ENCODE measurements at places on chromosomes 12 and 14.

DNA sequence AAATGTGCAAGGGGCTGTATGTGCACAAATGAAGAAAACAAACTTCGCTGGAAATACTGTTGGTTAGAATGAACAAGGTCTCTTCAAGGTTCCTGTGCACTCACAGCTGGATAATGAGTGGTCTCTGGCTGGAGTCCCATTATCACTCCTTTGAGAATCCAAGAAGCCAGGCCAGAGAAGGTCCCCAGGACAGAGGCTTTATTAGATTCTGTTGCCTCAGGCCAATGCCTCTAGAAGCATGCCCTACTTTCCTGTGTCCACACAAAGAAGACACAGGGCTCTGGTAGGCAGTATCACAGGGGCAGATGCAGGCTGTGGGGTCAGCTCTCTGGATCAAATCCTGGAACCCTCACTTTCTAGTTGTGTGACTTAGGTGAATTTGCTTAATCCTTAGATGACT lies 384.7 kb downstream of the GRIN2B start:
- no peak for DNase-seq

DNA sequence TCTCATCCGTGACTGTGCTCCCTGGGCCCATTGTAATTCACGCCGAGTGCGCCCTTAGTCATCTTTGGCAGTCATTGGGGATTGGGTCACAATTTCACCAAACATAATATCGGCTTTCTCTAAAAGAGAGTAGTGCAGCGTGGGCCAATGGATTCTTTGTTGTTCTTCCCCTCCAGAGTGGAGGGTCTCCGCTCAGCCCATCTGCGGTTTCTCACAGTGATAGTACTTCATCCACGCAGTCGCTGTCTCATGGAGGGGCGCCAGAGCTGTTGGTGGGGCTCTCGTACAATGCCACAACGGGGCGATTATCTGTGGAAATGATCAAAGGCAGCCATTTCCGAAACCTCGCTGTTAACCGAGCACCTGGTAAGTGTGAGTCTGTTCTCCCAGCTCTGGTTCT lies 321.8 kb downstream of the SNAPC1 start:
- DNase-seq = no peak

DNA sequence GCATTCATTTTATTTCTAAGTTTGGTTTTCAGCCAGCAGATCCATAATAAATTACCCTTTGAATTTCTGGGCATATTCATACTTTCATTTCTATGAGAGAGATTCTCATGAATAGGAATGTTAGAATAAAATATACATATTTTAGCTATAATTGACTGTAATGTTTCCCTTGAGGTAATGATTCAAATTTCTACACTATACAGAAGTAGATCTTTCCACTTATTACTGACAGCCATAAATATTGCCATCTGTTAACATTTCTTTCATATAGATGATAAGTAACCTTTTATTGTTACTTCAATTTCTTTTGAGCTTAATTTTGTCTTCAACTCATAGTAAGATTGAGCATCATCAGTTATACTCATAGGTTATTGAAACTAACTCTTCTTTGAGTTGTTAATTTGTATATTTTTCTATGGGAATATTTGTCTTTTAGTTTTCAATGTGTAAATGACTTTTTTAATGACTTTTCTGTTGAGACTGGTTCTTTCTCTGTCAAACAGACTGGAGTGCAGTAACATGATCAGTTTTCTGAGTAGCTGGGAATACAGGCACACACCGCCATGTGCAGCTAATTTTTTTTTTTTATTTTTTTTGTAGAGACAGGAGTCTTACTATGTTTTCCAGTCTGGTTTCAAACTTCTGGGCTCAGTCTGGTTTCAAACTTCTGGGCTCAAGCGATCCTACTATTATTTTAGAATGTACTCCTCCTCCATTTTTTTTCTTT lies 991.6 kb downstream of the SLC6A15 start:
- no peak for DNase-seq

GRCh38 chr14:51884086-51884927 lies 23.9 kb downstream of the GNG2 start:
- DNase-seq = no peak

GRCh38 chr12:2258025-2258424 lies 205.2 kb downstream of the CACNA1C start:
- DNase-seq = no peak

DNA sequence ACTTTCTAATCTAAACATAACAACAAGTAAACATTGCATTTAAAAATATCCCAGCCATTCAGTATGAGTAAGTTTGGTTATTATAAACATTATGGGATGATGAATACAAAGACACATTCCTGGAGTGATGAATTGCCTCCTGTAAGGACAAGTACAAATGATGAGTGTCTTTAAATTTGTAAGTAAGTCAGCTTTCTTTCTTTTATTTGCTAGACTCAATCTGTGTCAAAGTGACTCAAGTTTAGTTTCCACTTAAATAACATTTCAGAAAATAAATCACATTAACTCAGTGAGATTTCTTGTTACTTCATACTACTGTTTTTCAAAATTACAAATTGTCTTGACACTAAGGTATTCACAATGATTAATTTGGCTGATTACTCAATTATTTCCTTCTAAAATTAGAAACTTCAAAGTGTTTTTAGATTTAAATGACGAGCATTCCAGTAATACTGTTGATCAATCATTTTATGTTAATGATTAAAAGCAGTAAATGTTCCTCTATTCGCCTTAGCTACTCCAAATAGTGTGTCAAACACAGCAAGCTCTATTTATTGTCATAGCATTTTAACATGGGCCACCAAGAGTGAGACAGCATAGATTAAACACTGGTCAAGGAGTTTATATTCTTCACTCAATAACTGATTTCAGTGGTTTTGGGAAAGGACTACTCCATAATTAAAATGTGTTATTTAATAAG lies 658.0 kb upstream of the MDGA2 start:
- no peak for DNase-seq

GRCh38 chr14:59870277-59871165 lies at the start of gene RTN1:
Gene RTN1 (minus strand): TSS chr14:59870776. CDS start chr14:59870630, 146 bp downstream.
- DNase-seq = no peak

DNA sequence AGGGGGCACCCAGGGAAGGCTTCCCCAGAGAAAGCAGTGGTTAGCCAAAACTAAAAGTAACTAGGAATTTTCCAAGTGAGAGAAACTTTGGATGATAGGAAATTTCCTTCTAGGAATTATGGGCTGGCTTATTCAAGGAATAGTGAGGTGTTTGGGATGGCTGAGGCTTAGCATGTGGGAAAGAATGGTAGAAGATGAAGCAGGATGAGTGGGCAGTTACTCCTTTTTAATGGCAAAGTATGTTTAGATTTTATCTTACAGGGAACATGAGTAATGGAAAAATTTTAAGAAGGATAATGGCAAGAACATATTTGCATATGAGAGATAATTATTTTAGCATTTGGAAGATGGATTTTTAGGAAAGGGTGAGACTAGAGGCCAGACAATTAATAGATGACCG lies 197.6 kb downstream of the SLC38A4 start:
- DNase-seq = no peak

GRCh38 chr12:19912991-19913390 lies 455.3 kb upstream of the PDE3A start:
- DNase-seq = no peak

DNA sequence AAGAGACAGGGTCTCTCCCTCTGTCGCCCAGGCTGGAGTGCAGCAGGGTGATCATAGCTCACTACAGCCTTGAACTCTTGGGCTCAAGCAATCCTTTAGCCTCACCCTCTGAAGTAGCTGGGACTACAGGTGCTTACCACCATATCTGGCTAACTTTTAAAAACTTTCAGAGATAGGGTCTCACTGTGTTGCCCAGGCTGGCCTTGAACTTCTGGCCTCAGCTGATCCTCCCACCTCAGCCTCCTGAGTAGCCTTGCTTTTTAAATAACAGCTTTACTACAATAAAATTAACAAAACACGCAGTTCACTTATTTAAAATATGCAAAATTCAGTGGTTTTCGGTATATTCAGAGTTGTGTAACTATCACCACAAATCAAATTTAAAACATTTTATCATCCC lies 79.0 kb downstream of the RCOR1 start:
- no peak for DNase-seq

DNA sequence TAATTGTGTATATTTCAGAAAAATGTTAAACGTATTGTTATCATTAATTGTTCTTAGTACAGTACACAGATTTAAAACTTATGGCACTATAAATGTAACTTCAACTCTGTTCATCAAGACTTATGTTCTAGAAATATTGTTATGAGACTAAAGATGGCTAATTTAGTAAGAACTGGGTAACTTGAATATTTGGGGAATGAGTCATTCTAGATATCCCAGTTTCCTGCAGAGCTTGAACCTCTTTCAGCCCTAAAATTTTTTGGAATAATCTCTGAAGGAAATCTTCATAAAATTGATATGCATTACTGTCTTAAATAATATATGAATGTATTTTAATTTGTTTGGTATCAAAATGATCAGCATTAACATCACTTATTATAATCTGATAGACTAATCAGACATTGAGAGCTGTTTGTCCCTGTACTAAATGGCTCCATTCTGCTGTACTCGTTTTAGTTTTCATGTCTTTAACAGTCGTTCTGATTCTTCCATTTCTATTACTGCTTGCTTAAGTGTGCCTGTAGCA lies 87.1 kb downstream of the VEZT start:
- DNase-seq = no peak

DNA sequence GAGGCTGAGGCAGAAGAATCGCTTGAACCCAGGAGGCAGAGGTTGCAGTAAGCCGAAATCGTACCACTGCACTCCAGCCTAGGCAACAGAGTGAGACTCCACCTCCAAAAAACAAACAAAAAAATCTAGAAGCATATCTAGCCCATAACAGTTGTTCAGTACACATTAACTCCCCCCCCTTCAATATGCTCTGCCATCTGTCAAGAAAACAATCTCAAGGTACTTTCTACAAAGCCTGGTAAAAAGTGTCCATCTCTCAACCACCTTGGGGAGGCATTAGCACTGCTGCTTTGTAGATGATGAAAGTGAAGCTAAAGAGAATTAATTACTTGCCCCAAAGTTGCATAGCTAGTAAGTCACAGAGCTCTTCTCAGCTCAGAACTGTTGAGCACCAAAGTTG lies 24.9 kb downstream of the LGALS3 start:
- DNase-seq = no peak

- no peak for DNase-seq
Observed at GRCh38 chr12:102885043-102885932, 31.8 kb downstream of the PAH start.

- DNase-seq = no peak
Observed at GRCh38 chr12:20451761-20452160, 83.4 kb downstream of the PDE3A start.

- no peak for DNase-seq
Observed at GRCh38 chr14:51619561-51619960, 32.1 kb upstream of the FRMD6 start.

DNA sequence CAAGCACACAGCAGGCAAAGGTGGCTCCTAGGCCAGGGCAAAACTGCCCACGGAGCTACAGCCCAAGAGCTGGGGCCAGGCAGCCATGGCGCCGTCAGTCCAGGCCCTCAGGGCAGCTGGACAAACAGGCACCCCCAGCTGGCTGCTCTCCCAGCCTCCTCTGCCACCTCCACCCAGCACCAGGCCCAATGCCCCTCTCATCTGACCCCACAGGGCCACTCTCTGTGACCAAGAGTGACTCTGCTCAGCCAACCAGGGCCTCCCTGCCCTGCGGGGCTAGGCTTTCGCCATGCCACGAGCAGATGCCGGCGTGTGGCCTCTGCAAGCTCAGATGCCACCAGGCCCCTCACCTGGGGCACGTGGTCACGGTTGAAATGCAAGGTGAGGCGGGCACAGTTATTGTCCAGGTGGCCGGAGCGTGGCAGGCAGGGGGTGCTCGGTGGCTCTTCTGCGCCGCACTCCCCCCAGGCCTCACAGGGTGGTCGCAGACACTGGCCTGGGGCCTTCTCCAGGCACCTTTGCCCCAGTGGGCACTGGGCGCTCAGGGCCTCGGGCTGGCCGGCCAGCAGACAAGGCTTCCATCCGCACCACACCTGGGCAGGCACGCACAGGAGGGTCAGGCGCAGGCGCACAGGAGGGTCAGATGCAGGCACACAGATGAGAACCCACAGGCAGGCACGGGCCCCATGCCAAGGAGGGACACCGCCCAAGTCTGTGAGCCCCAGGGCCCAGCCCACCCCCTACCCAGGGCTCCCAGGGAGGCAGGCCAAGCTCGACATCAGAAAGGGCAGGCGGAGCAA lies 23.0 kb downstream of the JAG2 start:
- no peak for DNase-seq

- no peak for DNase-seq
Observed at GRCh38 chr14:93654599-93654998, 133.7 kb downstream of the PRIMA1 start.

- no peak for DNase-seq
Observed at GRCh38 chr14:32692441-32692840, 246.2 kb upstream of the NPAS3 start.

GRCh38 chr14:49930720-49931119 lies 37.8 kb downstream of the ARF6 start:
- DNase-seq = no peak

- DNase-seq = no peak
Observed at GRCh38 chr14:44279357-44279756, 227.7 kb downstream of the FSCB start.

GRCh38 chr14:71532344-71532743 lies 399.9 kb upstream of the RGS6 start:
- no peak for DNase-seq

GRCh38 chr12:85076688-85077430 lies 40.7 kb downstream of the LRRIQ1 start:
- no peak for DNase-seq

DNA sequence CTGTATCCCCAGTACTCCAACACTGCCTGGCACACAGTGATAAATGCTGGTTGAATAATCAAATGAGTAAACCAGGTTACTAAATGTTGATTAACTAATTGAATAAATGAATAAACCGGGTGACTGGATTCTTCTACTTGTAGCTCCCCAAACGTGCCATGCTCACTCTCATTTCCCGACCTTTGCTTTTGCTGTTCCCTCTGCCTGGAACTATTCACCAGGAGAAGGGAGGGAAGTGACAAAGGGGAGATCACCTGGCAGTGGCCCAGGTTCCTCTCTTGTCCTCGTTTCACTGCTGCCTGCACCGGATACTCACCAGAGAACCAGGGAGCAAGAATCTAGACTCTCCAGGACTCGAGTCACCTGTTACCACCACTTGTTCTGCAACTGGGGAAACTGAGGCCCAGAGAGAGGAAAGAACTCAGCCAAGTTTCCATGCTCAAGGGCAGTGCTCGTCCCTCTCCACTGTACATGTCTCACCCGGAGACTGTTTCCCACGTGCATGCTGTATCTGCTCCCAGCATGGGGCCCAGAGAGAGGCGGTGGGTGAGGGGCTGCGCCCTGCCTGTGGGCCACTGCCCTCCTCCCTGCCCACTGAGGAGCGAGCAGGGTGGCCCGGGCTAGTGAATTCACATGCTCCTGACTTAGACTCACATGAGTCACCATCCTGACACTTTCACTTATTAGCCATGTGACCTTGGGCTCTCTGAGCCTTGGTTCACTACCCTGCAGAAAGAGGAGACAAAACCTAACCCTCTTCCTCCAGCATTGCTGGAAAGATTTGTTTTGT lies 17.7 kb upstream of the POP5 start:
- no peak for DNase-seq

- no peak for DNase-seq
Observed at GRCh38 chr12:49809906-49810389, 18.3 kb downstream of the NCKAP5L start.
